Astrocyte (in vitro differentiated cells and primary cell): ENCODE measurements at places on chromosomes 12 and 14.

DNA sequence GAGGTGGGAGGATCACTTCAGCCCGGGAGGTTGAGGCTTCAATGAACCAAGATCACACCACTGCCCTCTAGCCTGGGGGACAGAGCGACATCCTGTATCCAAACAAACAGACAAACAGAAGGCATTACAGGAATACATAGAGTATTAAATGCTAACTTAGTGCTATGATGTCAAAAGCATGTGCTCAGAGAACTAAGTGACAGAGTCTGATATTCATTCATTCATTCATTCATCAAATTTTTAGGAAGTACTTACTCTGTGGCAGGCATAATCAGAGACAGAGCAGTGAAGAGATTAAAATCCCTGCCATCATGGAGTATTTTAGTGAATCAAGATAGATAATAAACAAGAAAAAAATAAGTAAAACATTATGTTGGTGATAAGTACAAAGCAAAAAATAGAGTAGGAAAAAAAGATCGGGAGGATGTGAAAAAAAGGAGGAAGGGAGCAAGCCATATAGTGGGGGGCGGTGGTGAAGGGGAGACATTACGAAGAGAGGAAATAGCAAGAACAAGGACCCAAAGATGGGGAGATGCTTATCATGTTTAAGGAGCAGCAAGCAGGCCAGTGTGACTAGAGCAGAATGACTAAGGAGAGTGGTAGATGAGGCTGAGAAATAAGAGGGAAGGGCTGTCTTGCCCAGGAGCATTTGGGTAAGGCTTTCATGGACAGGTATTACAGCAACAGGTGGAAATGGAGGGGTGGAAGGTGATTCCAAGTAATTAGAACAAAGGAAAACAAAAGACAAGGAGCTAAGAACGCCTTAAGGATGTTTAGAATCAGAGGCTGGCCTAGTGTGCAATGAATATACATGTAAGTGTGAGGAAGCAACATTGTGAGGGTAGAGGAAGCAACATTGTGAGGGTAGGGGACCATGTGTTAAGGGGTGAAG is 2.8 kb downstream of the MAP4K5 start:
- peak; percentile 44 for DNase-seq

- no peak for DNase-seq
Observed at GRCh38 chr14:54094765-54095164, 138.1 kb upstream of the BMP4 start.

DNA sequence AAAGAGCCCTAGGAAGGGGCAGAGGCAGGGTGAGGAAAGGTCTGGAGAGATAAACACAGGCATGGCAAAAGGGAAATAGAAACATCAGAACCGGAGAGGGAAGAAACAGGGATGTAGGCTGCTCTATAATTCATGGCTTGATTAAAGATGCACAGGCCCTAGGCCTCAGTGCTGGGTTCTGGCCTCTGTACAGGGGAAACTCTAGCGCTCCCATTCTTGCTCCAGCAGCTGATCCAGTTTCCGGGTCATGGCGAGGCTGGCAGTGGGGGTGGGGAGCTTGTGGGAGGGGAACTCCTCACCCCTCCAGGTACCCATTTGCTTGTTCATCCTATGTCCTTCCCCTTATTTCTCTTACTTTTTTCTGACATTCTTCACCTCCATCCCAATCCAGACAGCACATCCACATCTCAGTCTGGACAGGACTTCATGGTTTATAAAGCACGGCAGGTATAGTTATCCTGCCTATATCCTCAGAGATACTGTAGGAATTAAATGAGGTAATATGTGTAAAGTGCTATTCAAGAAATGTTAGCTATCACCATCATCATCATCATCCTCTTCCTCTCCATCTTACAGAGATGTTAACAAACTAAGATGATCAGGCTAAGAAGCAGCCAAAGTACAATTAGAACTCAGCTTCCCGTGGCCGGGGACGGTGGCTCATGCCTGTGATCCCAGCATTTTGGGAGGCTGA is 8.0 kb upstream of the GPR84 start:
- no peak for DNase-seq

- no peak for DNase-seq
Observed at GRCh38 chr14:104171029-104171697, 32.8 kb downstream of the KIF26A start.

DNA sequence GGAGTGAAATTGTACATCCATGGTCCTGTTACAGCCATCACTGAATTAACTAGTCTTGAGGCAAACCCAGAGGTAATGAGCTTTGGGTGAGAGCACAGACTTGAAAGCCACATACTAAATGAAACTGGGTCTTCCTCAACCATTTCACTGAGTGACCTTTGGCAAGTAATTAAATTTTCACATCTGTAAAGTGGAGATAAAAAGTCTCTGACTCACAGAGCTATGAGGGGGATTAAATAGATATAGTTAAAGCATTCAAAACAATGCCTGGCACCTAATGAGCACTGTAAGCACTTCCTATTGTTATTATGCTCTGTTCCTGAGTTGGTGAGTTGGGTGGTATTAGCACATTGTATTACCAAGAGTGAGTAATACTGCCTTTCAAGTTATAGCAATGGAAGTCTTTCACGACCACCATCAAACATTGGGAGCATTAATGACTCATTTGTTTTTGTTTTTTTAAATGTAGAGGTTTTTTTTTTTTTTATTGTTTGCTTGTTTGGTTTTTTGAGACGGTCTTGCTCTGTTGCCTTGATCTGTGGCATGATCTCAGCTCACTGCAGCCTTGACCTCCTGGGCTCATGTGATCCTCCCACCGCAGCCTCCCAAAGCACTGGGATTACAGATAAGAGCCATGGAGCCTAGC is 12.5 kb upstream of the STRN3 start:
- no peak for DNase-seq

- DNase-seq, result peak; percentile 63
Observed at GRCh38 chr12:8692573-8692972, 5.2 kb upstream of the RIMKLB start.

GRCh38 chr12:131963381-131963780 is 13.6 kb downstream of the EP400 start:
- DNase-seq, result no peak

- DNase-seq, result no peak
Observed at GRCh38 chr12:31362759-31363415, 36.9 kb upstream of the SINHCAF start.

DNA sequence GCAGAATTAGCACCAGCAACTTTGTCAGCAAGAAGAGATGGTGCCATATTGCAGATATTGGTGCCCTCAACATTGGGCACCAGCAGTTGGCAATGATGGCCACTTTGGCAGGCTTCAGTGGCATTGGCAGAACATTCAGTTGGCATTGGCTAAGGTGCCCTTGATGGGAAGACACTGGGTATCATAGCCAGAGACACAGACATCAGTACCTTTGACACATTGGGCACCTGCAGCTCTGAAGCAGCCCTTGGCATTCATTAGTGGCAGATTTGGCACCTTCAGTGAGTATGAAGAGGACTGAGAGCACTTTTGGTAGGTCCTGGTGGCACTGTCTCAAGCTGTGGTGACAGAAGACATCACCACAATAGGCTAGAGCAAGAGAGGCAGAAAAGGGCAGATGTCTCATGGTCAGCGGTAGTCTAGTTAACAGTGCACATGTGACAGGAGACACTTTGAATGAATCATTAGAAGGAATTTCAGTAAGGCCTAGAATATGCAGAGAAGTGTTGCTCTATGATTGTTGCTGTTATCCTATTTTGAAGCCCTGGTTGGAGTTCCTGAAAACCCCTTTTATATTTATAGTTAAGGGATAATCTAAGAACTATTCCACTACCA is 422.2 kb downstream of the APAF1 start:
- no peak for DNase-seq

- peak; percentile 4 for DNase-seq
Observed at GRCh38 chr12:26595806-26596205, 237.2 kb downstream of the ITPR2 start.

GRCh38 chr12:90404071-90404470 is 550.9 kb downstream of the CCER1 start:
- no peak for DNase-seq

- no peak for DNase-seq
Observed at GRCh38 chr12:76142305-76142704, 57.8 kb upstream of the NAP1L1 start.

DNA sequence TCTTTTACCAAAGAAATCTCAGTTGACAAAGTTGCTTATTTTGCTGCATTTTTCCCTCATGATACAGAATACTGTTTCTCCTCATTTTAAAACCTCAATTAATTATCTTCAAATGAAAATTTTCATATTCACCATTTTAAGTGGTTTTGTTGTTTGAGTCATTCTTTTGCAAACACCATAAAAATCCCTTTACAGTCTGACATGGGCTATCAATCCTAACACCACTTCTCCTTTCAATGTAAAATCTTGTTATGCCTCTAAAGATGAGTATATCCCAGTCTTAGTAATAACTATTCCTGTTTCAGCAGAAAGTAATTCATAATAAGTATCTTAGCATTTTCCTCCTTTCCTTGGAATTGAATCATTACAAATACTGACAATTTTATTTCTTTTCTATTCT is 192.2 kb downstream of the SYT1 start:
- DNase-seq, result peak; percentile 69

GRCh38 chr12:62576503-62576902 is 109.9 kb downstream of the MON2 start:
- no peak for DNase-seq

DNA sequence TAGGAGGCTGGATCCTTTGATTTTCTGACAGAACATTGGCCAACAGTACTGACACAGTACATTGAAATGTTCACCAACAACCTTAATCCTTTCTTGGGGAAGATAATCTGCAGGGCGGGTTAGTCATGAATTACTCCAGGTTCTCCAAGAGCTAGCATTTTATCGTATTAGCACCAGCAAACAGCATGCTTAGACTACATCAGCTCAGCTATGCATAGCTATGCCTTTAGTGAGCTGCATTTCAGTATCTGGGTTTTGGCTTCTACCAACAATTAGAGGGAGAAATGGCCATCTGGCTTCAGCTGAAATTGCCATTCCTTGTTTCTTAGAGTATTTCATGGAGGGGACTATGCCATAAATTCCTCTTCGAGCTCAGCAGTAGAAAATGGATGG is 33.8 kb downstream of the SAMD4A start:
- peak; percentile 73 for DNase-seq

- peak; percentile 57 for DNase-seq
Observed at GRCh38 chr14:59439256-59439965, 25.8 kb downstream of the GPR135 start.

- DNase-seq, result no peak
Observed at GRCh38 chr12:49227713-49228112, 37.2 kb upstream of the TUBA1C start.

DNA sequence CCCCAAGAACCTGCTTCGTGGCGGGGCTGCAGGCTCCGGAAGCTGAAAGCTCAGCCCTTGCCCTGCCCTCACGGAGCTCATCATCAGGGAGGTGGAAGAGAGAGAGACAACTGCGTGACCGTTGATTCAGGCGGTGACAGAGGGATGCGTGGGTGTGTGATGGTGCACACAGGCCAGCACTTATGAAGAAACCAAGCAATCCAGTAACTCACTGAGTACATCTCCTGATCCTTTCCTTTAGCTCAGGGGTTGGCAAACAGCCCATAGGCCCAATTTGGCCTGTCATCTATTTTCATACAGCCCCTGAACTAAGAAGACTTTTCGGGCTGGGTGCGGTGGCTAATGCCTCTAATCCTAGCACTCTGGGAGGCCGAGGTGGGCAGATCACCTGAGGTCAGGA is 49.9 kb downstream of the TESC start:
- no peak for DNase-seq

GRCh38 chr12:89960011-89960507 is 251.4 kb upstream of the ATP2B1 start:
- peak; percentile 34 for DNase-seq

DNA sequence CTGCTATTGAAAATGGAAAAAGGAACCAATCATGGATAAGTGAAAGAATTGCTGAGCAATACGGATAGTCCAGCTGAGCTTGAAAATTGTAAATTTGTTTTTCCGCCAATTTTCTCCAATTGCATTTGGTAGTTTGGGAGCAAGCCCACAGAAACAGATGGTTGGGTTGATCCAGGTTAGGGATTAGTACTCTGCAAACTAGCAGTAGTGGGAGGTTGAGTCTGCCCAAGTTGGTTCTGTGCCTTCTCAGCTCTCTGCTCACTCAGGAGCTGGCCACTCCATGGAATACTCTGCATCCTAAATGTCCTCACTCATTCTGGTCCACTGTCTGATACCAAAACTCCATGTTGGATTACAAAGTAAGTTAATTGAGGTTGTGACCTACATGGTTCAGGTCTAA is 361.1 kb upstream of the ATP2B1 start:
- no peak for DNase-seq

- no peak for DNase-seq
Observed at GRCh38 chr14:49193332-49194065, 392.7 kb downstream of the RPS29 start.

GRCh38 chr12:12249216-12250050 is 17.4 kb downstream of the LRP6 start:
- no peak for DNase-seq

- no peak for DNase-seq
Observed at GRCh38 chr14:54709444-54709843, 142.5 kb downstream of the SAMD4A start.

GRCh38 chr14:46734286-46734685 is 82.7 kb upstream of the RPL10L start:
- no peak for DNase-seq

DNA sequence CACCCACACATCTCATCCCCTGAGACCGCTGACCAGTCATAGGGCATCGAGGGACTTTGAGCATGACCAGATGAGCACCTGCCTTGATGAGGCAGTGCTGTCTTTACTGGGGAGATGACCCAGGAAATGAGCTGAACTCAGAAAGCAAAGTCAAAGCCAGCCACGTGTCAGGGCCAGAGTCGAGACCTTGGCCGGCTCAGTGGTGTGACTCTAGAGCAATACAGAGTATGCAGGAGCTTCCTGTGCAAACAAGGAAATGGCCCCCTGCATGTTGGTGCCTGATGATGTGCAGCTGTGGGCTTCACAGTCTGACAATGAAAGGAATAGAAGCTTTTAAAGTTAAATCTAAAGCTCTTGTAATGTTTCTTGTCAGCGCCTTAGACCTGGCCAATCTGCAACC is 332.9 kb downstream of the PCNX1 start:
- no peak for DNase-seq

GRCh38 chr12:67545298-67545697 is 103.2 kb upstream of the DYRK2 start:
- no peak for DNase-seq

- DNase-seq, result peak; percentile 92
Observed at GRCh38 chr14:79278798-79279644, 932.3 kb downstream of the DIO2 start.

DNA sequence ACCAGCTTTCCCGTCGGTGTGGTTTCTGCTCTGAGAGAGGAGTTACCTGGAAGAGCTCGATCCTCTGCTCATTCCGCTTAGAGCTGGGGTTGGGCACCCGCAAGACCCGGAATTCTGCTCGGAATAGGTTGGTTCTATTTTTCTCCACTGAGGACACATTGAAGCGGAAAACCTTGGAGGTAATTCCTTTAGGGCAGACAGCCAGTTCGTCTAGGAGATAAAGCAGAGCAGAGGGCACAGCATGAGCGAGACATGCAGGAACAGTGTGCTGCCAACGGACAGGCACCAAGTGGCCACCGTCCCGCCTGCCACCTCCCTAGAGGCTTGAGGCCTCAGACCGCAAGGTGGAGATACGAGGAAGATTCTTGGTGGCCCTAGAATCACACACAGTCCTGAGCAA is 10.3 kb downstream of the TGFB3 start:
- no peak for DNase-seq

GRCh38 chr12:10243818-10244520 is 31.3 kb downstream of the GABARAPL1 start:
- DNase-seq, result no peak
